GM03348 (cell line): ENCODE measurements at places on chromosomes 1 and 21.

GRCh38 chr1:32817815-32818786 lies 648 bp downstream of the S100PBP start:
- DNase-seq = peak; percentile 80

- no peak for DNase-seq
Observed at GRCh38 chr1:151003180-151003579, 3.5 kb downstream of the MINDY1 start.

GRCh38 chr1:64956010-64956640 lies 10.2 kb downstream of the JAK1 start:
- peak; percentile 72 for DNase-seq

GRCh38 chr1:18820791-18821641 lies 38.4 kb downstream of the TAS1R2 start:
- peak; percentile 92 for DNase-seq

DNA sequence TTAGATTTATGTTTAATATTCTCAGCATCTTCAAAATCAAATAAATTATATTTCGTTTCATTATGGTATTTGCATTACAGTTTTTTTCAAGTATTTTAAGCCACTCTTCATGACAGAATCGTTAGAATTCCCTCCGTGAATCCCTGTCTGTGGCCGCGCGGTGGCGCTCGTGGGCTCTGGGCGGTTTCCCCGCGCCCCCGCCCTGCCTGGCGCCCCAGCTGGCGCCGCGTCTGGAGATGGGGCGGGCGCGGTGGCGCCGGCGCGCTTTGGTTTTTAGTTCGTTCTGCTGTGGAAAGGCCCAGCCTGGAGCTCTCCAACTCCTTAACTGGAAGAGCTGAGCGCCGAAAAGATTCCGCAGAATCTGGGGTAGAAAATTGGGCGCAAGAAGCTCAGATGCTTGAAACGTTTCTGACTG lies 25.7 kb downstream of the PRMT2 start:
- peak; percentile 94 for DNase-seq

- peak; percentile 87 for DNase-seq
Observed at GRCh38 chr1:45014321-45015028, 2.4 kb downstream of the UROD start.

DNA sequence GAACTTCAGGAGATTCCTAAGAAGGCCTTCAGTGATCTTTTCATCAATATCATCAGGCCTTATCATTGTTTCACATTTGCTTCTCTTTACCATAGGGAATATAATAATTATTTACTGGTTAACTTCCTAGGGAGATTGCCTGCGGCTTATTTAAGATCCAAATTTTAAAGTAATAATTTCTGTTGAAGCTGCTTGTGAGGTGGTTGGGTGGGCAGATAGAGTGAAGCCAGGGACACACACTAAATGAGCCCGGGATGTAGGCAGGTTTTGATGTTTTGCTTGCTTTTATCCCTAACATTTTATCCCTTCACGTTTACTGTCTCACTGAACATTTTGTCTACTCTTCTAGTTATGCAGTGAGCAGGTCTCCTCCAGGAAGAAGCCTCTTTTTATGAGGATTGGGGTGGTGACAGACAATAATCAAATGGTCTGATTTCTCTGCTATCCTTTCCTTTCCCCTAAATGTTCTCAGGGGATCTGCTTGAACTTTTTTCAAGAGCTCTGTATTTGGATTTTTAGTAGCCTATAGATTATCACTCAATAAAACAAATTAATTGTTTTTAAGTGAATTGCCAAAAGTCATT lies 164.7 kb downstream of the RUNX1 start:
- no peak for DNase-seq

- peak; percentile 80 for DNase-seq
Observed at GRCh38 chr1:78176448-78176847, 130.7 kb downstream of the GIPC2 start.

GRCh38 chr1:221794079-221794670 lies 52.3 kb upstream of the DUSP10 start:
- no peak for DNase-seq

GRCh38 chr1:1430992-1431844 lies 4.3 kb upstream of the VWA1 start:
- DNase-seq = peak; percentile 9

- DNase-seq = no peak
Observed at GRCh38 chr1:4058706-4059105, 158.6 kb upstream of the C1orf174 start.

- no peak for DNase-seq
Observed at GRCh38 chr1:18996548-18997177, 40.2 kb upstream of the IFFO2 start.

DNA sequence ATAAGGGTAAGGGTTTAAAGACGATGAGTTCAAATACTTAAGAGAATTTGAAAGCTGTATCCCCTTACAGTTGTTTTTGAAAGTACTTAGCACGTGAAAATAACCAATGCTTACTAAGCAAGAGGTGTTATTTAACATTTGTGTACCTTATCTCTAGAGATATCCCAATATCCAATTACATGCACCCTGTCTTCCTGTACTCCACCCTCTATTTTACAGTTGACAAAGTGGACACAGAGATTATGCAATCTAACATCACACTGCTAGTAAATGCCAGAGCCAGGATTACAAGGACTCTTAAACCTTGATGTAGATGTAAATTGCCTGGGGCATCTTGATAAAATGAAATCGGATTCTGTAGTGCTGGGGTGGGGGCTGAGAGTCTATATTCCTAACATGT lies 72.0 kb downstream of the GDAP2 start:
- no peak for DNase-seq

- DNase-seq = no peak
Observed at GRCh38 chr21:36697851-36698384, 997 bp upstream of the SIM2 start.

GRCh38 chr21:43867948-43868347 lies 2.9 kb downstream of the AGPAT3 start:
- no peak for DNase-seq

- DNase-seq = no peak
Observed at GRCh38 chr21:42514883-42515228, 1.2 kb downstream of the SLC37A1 start.

DNA sequence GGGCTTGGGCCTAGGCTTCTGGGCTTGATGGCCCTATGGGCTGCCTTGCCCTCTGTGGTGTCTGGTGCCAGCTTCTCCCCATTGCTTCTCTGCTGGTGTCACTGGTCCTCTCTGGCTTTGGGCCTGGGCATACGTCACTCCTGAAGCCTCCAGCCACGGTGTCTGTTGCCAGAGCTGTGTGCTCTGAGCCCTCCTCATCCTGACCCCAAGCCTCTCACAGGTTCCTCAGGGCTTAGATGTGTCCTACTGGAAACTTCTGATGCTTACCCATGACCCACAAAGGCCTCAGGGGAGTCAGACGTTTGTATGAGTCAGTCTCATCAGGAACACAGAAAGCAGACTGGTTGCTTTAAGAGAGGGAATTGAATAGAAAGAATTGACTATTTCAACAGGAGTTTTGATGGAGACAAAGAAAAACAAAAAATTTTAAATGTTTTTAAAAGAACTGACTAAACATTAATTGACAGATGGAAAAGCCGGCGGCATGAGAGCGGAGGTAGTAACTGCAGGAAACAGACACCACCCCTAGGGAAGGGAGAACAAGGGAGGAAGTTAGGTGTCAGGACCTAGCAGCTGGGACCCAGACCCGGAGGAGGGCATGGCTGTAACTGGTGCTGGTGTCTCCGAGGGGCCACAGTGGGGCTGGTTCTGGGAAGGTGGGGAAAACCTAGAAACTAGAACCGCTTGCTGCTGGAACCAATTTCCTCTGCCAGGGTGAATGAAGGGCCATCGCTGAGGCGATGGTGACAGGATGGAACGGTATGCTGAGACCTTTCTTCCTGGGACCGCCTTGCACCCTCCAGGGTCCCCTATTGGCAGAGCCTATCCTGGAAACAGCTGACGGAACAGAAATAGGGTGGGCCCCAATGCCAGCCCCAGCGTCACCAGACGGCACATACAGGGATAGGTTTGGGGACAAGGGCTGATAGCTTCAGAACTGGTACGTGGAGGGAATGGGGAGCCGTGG lies 40.0 kb upstream of the CITED4 start:
- DNase-seq = peak; percentile 56

- DNase-seq = no peak
Observed at GRCh38 chr1:213683529-213683928, 304.2 kb upstream of the PROX1 start.

DNA sequence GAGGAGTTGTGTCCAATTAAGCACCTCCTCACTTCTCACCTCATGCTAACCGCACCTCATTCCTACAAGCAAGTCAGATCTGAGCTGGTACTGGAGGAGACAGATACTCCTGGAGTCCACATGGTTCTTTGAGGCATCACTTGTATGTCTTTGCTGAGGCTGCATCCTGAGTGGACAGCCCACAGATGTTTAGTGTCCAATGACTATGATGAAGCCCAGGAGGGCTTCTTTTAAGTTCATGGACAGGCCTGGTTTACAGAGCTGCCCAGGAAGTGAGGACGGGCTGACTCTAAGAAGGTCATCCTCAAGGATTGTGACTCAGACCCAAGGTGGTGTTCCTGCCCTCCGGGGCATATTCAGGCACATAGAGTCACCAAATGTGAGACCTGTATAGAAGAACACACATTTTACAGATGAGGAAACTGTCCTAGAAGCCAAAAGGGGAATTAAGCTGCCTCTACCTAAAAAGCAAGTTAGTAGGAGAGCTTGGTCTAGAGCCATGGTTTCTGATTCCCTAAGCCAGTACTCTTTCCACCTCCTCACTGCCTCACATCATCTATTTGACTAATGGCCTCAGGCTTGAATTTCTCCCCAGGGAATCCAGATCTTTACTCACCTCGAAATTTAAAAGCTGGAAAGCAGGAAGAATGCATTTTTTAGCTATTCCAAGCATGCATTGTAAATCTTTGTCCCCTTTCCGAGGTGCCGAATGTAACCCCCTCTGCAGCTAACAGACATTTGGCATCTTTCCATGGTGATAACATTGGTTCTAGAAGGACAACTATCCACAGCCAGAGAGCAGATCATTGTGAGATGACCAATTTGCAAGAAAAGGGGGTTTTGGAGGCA lies 228.1 kb downstream of the OMA1 start:
- DNase-seq = no peak

- DNase-seq = no peak
Observed at GRCh38 chr1:76351655-76352054, 277.1 kb downstream of the ST6GALNAC3 start.

DNA sequence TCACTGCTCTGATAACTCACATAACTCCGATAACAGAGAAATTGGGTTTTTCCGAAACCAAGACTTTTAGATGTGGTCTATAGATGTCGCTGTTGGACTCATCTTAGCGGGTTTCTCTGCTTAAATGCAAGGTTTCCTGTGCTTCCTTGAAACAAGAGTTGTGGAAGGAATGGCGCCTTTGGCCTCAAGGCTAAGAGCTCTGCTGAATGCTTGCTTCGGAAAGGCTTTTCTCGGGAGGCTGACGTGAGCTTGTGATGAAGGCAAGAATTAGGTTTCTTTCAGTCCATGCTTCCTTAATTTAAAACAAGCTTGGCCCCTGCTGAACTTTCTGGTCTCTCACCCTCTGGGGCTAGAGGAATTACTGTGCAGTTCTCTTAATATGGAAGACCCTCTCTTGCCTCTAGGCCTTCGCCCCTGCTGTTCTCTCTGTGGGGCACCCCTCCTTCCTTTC lies 113.5 kb downstream of the MAP3K21 start:
- DNase-seq = peak; percentile 76

GRCh38 chr1:232457595-232457994 lies 172.3 kb downstream of the SIPA1L2 start:
- DNase-seq = no peak
